Regular cardiac myocyte (primary cell): ENCODE measurements at places on chromosomes 7 and 10. TPM values are rescaled to one million over a fixed set of nuclear protein-coding genes. Genes with fewer than 3 reads are reported as not detected.

VSTM4 gene
- 0.77 and 4.5 TPM in 2 replicates for total RNA-seq

RAPGEF5 gene
- total RNA-seq, result 11.7 and 267 TPM in 2 replicates

DAGLB gene
- total RNA-seq, result 23.0 and 30.4 TPM in 2 replicates

PLAC9 gene
- total RNA-seq, result 12.8 and 19.4 TPM in 2 replicates
